Kidney glomerular epithelial cell (primary cell): ENCODE measurements at places on chromosomes 4 and X.
A peak's percentile ranks its signal among the peaks of the same experiment; 100 is the strongest.

- no peak for DNase-seq
Measured at GRCh38 chr4:148926276-148927260, 484.4 kb upstream of the NR3C2 start.

DNA sequence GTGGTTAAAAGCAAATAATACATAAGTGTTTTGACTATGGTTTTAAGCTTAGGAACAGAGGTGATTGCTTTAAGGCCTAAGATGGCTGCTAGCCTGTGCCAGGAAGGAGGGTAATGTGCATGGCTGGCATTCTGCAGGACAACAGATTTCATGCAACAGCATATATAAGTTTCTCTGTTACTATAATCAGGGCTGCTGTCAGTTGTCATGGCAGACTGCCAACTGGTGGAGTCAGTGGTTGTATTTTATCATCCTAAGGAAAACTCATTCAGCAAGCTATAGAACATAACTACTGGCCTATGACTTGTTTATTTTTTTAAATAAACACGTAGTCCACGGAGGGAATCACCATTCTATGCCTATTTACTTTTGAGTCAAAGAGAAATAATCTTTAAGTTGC is 77.7 kb upstream of the DCAF8L1 start:
- no peak for DNase-seq

GRCh38 chrX:111006116-111006515 is 89.9 kb upstream of the PAK3 start:
- DNase-seq, result no peak

DNA sequence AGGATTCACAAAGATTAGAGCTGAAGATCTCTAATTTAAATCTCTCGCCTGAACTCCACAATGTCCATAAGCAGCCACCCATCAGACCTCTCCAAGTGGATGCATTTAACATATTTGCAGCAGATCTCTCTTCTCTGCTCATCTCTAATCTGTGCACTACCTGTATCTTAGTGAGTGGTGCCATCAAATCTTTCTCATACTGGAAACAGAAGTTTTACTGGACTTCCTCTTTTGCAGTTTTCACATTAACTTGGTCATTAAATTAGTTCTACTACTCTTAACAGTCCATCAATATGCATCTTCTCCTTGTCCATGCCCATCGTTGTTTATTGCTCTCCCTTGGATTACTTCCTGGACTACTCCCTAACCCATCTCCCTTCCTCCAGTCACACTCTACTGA is 488.5 kb downstream of the IL15 start:
- no peak for DNase-seq

DNA sequence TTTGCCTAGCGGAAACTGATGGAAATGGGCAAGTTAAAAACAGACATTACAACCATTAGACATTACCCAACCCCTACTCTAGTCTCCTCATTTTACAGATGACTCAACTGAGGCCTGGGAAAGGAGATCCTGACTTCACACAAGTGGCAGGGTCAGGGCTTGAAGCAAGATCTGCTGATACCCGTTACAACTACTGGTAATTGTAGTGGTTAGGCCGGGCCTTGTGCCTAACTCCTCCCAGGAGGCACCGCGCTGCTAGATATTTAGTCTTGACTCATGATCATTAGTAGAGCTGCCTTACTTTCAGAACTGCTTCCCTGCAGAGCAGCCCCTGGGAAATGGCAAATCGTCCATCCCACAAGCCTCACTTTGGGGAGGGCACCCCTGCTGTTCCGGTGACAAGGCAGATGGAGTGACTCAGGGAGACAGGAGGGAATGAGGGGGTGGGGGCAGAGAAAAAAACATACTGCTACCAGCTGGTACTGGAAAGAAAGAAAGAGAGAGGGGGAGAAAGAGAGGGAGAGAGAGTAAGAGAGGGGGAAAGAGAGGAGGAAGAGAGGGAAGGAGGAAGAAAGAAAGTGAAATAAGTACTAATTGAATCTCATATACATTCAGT is 12.2 kb downstream of the ARHGEF6 start:
- DNase-seq, result no peak

GRCh38 chr4:168784786-168785461 is 225.1 kb downstream of the CBR4 start:
- DNase-seq, result no peak

- no peak for DNase-seq
Measured at GRCh38 chr4:143699331-143700045, 987 bp downstream of the FREM3 start.

- no peak for DNase-seq
Measured at GRCh38 chr4:72375073-72375736, 193.8 kb downstream of the ADAMTS3 start.

- DNase-seq, result no peak
Measured at GRCh38 chr4:185734214-185734613, 77.8 kb downstream of the SORBS2 start.

DNA sequence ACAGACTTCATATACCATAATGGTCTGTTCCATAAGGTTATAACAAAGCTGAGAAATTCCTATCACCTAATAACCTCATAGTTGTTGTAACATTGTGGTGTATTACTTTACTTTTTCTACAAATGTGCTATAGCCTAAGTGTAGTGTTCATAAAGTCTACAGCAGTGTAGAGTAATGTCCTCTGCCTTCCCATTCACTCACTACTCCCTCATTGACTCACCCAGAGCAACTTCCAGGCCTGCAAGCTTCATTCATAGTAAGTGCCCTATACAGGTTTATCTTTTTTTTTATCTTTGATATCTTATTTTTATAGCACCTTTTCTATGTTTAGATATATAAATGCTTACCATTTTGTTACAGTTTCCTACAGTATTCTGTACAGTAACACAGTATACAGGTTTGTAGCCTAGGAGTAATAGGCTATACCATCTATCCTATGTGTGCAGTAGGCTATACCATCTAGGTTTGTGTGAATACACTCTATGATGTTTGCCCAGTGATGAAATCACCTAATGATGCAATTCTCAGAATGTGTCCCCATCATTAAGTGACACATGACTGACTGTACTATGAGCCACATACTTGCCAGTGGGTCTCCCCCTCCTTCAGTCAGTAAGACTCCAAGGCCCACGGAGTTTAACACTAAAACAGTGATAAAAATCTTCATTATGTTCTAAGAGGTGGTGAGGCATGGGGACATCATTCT is 299.9 kb downstream of the UNC5C start:
- DNase-seq, result no peak

DNA sequence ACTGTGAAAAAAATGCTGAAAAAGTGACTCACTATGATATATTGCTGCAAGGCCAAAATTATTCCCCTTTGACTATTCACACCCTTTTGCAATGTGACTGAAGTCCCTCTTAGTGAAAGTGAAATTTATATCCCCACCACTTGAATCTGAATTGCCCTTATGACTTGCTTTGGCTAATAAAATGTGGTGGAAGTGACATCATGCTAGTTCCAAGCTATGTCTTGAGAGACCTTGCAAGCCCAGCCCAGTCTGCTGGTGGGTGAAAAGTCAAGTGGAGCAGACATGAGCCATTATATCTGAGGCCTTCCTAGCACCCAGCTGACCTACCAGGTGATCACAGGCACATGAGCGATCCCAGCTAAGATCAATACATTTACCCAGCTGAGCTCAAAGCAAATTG is 94.7 kb downstream of the LINC00632 start:
- DNase-seq, result no peak

- DNase-seq, result no peak
Measured at GRCh38 chrX:139832718-139833309, 100.0 kb downstream of the ATP11C start.

DNA sequence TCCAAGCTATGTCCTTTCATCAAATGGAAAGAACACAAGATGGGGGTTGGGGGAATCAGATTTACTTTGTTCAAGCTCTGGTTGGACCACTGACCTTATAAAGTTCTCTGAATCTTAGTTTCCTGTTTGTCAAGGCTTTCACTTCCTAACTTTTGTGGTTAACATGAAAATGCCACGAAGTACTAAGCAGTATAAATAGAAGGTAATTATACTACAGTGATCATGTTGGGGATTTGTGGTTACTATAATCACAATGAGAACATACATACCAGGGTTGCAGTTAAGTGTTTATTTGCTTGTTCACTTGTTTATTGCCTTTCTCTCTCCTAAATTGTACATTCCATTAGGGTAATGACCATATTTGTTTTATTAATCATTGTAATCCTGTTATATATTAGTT is 53.2 kb downstream of the SPRY1 start:
- peak; percentile 60 for DNase-seq

GRCh38 chr4:101464596-101464995 is 117.3 kb upstream of the PPP3CA start:
- no peak for DNase-seq

DNA sequence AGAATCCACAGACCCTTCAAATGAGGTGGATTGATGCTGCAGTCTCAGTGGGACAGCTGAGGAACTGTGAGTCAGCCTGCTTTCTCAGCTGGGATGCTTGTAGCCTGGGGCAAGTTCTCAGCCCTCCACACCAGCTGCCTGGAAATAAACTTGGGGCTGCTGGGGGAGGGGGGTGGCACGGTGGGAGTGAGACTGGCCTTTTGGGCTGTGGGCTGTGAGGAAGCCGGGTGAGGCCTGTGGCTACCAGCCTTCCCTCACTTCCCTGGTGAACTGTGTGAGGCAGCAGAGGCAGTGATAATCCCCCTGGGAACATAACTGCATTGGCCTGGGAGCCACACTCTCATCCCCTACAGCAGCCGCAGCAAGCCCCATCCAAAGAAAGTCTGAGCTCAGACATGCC is 114.5 kb upstream of the GUCY1A1 start:
- DNase-seq, result no peak

GRCh38 chrX:51776851-51777250 is 33.6 kb downstream of the GSPT2 start:
- DNase-seq, result no peak

DNA sequence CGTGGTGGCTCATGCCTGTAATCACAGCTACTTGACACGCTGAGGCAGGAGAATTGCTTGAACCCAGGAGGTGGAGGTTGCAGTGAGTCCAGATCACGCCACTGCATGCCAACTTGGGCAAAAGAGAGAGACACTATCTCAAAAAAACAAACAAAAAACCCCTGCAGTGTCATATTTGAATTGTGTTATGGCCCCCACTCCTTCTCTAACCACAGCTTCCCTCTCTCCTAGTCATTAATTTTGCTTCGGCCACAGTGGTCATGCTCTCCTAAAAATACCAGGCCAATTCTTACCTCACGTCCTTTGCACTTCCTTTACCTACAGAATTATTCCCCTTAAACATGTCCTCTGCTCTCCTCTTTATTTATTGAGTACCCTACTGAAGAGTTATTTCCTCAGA is 206.1 kb downstream of the PPP3CA start:
- no peak for DNase-seq

DNA sequence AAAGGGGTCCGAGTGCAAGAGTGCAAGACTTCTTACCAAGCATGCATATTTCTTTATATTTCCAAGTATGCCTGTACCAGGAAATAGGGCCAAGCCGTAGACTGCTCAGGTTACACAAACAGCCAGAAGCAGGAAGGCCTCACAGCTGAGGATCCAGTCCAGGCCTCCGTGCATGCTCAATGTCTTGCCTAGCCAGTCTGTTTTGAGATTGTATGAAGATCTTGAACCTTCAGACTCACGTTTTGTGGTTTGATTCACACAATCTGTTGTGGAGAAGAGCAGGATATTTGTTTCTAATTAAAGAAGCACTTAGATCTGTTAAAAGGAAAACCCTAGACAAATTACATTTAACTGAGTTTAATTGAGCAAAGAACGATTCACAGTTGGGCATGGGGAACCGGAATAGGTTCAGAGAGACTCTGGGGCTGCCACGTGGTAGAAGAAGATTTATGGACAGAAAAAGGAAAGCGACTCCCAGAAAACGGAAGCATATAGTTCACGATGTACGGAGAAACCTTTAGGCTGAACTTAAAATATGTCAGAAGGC is 1.2 kb downstream of the MGST2 start:
- DNase-seq, result peak; percentile 44

- no peak for DNase-seq
Measured at GRCh38 chr4:141680060-141680459, 43.7 kb downstream of the IL15 start.

DNA sequence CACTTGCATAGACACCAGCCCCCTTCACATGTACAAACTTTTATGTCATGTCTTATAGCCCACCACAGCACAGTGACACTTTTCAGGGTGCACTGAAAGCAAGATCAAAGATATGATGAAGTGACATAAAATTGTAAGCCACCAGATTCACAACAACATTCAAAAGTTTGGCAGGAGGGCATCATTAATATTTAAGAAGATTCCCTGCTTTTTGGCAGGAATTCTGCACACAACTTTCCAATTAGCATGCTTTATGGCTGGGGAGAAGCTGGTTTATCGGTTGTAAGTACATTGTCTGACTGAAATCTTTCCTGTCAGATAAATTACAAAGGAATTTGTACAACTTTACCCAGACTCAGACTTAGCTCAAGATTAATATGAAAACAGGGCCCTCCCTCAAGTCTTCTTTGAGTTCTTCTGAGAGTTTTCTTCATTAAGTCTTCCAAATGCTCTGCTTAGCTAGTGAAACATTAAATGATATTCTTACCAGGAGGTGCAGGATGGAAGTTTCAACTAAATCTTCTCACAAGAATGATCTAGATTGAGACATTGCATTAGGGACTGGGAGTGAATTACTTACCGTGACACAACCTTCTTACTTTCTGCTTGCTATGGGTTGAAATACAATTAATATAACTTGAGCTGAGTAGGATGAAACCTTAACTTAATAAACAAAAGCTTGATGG is 523.8 kb downstream of the PPARGC1A start:
- no peak for DNase-seq

- no peak for DNase-seq
Measured at GRCh38 chr4:663046-663437, 11.0 kb downstream of the ATP5ME start.

DNA sequence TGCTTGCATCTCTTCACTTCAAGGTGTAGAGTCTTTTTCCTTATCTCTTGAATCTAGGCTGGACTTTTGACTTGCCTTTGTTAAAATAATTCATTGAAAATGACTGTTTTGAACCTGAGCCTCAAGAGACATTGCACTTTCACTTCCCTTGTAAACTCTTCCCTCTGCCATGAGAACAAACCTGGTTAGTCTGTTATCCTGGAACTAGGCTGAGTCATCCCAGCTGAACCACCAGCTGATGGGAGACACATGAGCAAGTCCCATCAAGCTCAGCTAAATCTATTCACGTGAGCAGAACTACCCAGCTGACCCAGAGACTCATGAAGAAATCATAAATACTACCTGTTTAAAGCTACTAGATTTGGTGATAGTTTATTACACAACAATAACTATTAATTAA is 202.3 kb upstream of the CENPE start:
- no peak for DNase-seq

GRCh38 chr4:87819281-87819919 is 13.4 kb upstream of the MEPE start:
- DNase-seq, result peak; percentile 45

GRCh38 chr4:125689805-125690204 is 375.1 kb downstream of the FAT4 start:
- DNase-seq, result no peak

DNA sequence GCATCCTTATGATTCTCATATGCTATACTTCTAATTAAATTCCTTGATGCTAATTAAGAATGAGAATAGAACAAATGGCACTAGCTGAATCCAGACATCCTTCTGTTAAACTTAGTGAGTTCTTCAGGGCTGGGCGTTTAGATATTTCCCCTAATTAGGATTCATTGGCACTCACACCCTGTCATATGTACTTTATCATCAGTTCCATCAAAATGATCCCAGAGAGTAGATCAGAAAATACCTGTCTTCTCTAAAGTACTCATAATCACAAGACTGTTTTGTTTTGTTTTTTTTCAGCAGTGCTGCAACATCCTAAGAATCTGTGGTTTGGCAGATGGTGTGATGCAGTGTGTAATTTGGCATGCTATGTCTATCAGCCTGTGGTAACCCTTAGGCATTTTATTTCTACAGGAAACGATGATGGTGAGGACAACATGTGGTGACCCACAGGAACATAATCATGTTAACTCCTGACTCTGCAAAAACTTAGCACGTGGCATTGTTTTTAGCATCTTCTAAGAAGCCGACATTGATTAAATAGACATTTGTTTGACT is 2528.4 kb downstream of the ARAP2 start:
- DNase-seq, result no peak
